Adipocyte (in vitro differentiated cells): ENCODE measurements at places on chromosomes 1 and 21.
A peak's percentile ranks its signal among the peaks of the same experiment; 100 is the strongest.

- DNase-seq, result peak; percentile 22
These were observed 112.1 kb downstream of the HLCS start for GRCh38 chr21:36854391-36854790.

GRCh38 chr1:90710579-90711536, 6.2 kb downstream of the BARHL2 start:
- DNase-seq, result no peak

DNA sequence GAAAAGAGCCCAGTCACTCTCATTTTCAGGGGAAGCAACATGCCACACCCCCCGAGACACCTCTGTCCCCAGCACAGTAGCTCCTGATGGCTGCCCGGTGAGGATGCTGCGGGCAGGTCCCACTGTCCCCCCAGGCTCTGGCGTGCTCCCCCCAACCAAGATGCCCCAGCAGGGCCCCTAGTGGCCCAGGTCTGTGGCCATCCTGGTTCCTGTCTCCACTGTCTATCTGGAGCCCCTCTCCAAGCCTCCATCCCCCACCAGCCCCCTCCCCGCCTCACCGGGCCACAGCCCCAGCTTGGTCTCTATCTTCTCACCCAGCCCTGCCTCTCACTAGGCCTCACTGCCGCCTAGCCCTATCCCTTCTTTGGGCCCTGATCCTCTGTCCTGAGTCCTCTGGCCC, 61.8 kb downstream of the UBIAD1 start:
- no peak for DNase-seq

- no peak for DNase-seq
These were observed 1058.0 kb upstream of the ADGRL4 start for GRCh38 chr1:80064524-80064923.

GRCh38 chr1:235304549-235305451, 23.2 kb downstream of the ARID4B start:
- no peak for DNase-seq

DNA sequence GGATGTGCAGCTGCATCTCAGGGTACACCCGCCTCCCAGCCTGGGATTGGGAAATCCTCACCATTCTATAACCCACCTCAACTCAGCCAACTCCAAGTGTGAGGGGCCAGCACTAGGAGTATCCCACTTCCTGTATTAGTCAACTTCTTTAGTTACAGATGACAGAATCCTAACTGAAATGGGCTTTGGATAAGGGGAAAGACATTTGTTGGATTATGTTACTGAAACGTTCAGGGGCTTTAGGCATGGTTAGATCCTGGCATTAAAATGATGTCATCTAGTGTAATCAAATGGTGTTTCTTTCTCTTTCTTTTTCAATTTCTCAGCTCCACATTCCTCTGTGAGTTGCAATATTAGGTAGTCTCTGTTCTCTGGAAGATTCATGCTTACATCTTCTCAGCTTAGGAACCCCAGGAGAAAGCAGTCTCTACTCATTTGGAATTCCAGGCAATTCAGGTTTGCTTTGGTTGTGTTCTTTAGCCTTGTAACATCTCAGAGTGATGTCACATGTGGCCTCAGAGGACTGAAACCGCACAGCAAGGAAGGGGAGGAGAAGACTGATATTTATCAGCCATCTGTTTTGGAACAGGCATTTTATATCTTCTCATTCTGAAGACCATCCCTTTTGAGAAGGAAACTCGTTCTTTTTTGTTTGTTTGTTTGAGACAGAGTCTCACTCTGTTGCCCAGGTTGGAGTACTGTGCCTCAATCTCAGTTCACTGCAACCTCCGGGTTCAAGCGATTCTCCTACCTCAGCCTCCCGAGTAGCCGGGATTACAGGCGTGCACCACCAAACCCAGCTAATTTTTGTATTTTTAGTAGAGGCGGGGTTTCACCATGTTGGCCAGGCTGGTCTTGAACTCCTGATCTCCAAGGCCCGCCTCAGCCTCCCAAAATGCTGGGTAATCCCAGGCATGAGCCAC, 18.9 kb upstream of the TMEM54 start:
- DNase-seq, result peak; percentile 56

DNA sequence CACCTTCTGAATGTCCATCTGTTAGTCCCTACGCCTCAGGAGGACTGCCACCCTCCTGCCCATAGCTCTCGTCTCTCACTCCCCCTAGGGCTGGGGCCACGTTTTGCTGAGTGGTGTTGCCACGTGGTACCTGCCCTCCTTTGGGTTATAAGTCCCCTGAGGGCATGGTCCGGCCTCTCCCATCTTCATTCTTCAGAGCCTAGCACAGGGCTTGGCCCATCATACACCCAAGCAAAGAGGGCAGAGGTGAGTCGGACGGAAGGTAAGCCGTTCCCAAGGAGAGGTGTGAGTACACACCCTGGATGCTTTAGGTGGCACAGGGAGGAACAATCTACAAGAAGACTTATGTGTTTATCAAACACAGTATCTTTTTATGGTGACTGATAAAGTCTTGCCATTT, 10.9 kb downstream of the PADI2 start:
- no peak for DNase-seq

DNA sequence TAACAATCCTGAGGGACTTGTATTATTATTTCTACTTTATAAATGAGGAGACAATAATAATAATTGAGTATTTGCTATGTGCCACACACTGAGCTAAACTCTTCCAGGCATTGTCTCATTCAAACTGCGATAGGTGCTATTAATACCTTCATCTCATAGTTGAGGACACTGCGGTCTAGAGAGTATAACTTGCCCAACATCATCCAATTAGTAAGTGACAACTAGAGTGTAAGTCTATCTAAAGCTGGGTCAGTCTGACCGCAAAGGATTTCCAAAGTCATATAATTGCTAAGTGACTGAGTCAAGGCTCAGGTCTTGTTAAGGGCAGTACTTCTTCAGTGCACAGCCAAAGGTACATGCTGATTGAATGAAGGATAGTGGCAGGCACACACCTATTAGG, 9.7 kb downstream of the BCL9 start:
- no peak for DNase-seq

DNA sequence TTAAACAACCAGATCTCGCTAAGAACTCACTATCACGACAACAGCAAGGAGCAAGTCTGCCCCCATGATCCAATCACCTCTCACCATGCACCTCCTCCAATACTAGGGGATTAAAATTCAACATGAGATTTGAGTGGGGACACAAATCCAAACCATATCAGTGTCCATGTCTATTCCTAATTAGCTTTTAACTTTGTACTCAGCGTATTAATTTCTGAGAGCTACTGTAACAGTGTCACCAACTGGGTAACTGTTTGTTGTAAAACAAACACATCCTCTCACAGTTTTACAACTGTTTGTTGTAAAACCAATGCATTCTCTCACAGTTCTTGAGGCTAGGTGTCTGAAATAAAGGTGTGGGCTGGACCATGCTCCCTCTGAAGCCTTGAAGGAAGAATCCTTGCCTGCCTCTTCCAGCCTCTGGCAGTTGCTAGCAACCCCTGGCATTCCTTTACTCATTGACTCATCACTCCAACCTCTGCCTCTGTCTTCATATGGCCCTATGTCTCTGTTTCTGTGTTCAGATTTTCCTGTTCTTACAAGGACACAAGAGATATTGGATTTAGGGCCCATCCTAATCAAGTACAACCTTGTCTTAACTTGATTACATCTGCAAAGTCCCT, 121.2 kb downstream of the LTN1 start:
- DNase-seq, result no peak

DNA sequence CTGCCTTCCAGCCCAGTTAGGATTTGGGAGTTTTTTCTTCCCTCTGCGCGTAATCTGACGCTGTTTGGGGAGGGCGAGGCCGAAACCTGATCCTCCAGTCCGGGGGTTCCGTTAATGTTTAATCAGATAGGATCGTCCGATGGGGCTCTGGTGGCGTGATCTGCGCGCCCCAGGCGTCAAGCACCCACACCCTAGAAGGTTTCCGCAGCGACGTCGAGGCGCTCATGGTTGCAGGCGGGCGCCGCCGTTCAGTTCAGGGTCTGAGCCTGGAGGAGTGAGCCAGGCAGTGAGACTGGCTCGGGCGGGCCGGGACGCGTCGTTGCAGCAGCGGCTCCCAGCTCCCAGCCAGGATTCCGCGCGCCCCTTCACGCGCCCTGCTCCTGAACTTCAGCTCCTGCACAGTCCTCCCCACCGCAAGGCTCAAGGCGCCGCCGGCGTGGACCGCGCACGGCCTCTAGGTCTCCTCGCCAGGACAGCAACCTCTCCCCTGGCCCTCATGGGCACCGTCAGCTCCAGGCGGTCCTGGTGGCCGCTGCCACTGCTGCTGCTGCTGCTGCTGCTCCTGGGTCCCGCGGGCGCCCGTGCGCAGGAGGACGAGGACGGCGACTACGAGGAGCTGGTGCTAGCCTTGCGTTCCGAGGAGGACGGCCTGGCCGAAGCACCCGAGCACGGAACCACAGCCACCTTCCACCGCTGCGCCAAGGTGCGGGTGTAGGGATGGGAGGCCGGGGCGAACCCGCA, at the start of gene PCSK9:
PCSK9 (plus strand) TSS at position 207 of the 741 bp plus-strand sequence; CDS start at position 497, 290 bp downstream.
- peak; percentile 56 for DNase-seq

DNA sequence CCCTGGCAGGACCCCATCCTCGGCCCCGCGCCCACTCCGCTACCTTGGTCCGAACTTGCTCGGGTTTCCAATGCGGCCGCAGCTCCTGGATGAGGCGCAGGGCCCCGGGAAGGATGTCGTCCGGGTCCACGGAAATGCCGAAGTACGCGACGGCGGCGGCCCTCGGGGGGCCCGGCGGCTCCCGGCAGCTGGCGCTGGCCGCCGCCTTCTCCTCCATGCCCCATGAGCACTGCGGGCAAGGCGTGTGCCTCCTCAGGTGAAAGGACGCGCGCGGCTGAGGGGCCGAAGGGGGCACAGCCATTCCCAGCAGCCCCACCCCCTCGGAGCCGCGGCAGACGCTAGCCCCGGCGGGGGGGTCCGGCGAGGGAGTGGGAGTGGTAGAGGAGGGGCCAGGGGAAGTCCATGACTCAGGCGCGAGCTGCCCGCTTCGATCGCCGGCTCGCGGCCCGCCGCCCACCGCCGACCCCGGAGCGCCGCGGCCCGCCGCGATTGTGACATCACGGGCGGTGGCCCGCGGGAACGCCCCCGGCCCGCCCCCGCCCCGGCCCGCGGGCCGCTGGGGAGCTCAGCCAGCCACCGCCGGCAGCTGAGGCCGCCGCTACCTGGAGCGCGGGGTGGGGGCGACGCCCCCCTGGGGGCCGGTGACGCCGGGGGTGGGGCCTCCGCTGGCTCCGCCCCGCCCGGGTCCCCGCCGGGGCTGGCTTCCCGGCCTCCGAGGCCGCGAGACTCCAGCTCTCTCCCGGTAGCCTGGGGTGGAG, at the start of gene ETNK2:
ETNK2 (minus strand) TSS at position 493 of the 758 bp plus-strand sequence; CDS start at position 301, 192 bp downstream.
- DNase-seq, result peak; percentile 84

DNA sequence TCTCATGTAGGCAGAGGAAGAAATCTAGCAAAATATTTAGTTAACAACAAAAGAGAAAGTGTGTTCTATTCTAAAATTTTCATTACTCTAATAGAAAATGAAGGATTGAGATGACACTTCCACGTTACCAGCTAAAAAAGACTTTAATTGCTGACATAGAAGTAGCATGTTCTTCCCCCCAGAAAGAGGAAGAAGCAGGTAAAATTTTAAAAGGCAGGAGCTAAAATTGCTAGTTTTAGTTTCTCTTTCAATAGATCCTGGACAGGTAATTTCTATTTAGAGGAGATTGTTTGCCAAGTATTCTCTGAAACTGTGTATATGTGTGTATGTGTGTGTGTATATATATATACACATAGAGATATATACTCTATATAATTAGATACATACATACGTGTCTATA, 248.1 kb upstream of the FMN2 start:
- no peak for DNase-seq

DNA sequence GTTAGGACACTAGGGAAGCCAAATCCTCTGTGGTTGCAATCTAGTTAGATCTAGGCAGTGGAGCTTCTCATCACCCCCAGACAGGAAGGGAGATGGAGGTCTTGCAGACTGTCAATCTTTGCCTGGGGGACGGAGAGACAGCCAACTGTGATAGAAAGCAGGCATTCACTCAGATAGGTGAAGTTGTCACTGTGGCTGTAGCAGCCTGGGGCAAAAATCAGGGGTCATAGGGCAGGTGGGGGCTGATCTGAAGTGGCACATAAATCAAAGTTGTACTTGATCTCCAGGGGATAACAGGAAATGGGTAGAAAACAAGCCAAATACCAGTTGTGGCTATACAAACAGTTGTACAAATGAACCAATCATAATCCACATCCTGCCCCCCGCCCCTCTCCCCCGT, 620.9 kb upstream of the USP24 start:
- no peak for DNase-seq

DNA sequence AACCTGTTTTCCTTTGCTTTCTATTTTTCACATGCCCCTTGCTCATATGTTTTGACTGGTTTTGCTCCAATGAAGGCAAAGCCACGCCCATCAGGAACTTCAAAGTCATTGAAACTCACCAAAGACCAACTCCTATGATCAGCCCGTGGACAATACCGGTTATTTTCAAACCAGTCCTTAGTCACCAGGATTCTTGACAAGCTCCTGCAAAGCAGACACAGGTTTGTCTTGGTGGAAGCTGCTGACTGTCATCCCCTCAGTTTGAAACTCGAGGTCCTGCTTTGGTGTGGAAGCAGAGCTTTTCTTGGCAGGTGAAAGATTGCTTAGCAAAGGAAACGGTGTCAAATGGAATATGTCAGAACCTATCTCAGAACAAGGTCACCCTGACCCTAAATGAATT, 384.7 kb upstream of the CXADR start:
- no peak for DNase-seq

DNA sequence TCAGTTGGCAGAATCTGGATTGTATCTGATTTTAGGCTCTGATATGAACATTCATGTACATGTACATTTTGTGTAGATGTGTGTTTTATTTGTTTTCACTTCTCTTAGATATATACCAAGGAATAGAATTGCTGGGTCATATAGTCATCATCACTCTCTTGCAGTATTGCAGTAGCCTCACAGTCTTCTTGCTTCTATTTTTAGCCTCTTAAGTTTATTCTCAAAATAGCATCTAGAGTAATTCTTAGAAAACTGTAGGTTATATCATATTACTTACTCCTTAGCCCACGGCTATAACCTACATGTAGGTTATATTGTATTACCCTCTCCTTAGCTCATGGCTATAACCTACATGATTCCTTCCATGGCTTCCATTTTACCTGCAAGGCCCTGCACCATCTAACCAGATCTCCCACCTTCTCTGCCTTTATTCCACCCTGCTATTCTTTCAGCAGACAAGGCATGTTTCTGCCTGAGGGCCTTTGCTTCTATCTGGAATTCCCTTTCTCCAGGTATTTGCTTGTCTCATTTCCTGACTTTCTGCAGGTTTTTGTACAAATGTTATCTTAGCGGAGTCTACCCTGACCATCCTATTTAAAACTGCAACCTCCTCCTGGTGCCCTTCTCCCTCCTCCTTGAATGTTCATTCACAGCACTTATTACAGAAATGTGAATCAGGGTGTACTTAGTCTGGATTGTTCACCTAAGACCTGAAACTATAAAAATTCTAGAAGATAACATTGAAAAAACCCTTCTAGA, 109.0 kb upstream of the ETV3 start:
- no peak for DNase-seq

DNA sequence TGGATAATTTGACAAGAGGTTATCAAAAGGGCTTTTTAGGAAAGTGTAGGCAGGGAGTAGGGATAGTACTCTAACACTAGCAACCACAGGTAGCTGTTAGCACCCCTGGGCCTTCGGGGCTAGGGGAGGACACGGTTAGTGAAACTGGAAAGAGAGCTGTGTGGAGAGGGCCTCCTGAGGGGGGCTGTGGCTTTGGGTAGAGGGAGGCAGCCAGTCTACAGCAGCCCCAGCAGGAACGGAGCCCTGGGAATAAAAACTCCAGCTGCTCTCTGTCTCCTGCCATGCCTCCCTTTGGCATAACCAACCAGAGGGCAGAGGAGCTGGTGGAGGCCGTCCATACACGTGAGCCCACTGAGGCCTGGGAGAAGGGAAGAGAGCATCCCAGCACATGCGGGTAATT, 223.2 kb downstream of the FOXD2 start:
- no peak for DNase-seq

GRCh38 chr1:95002540-95003432, 70.0 kb downstream of the ALG14 start:
- peak; percentile 55 for DNase-seq
